ENCODE measurements at places on chromosomes 6 and 20.

GRCh38 chr6:3013486-3013885 lies 13.8 kb downstream of the NQO2 start:
- DNase-seq: peak; percentile 72

- peak; percentile 51 for DNase-seq
Measured at GRCh38 chr6:92777146-92777740, 642.1 kb downstream of the EPHA7 start.

- no peak for DNase-seq
Measured at GRCh38 chr6:68975064-68975463, 340.0 kb downstream of the ADGRB3 start.

DNA sequence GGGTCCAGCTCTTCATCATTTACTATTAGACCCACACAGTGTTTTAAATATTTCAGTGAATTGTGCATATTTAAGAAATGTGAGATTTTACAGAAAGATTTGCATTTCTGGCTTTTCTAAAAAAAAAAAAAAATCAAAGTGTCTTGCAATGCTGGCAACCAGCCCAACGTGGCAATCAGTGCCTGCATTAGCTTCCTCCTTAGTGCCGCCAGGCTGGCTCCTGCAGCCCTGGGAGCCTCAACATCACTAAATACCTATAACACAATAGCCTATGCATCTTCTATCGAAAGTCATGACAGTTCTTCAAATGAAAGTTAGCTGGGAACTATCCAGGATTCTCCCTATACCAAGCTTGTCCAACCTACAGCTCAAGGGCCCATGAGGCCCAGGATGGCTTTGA lies 9.4 kb upstream of the CD93 start:
- DNase-seq: peak; percentile 50

DNA sequence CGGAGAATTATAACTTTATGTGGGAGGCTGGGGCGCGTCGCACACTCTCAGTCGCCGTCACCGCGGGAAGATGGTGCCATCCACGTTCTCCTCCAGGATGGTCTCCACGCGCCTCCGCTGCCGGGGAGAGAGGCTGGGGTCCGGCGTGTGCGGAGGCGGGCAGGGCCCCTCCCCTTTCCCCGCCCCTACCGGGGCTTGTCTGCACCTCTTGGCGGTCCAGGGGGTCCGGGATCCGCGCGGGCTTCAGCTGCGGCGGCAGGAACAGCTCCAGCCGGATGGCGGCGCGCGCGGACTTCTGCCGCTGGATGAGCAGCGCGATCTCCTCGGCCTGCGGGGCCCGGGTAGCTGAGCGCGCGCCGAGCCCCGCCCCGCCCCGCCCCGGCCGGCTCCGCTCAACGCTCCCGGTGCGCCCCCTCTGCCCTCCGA lies 807 bp downstream of the LKAAEAR1 start:
- peak; percentile 82 for DNase-seq

DNA sequence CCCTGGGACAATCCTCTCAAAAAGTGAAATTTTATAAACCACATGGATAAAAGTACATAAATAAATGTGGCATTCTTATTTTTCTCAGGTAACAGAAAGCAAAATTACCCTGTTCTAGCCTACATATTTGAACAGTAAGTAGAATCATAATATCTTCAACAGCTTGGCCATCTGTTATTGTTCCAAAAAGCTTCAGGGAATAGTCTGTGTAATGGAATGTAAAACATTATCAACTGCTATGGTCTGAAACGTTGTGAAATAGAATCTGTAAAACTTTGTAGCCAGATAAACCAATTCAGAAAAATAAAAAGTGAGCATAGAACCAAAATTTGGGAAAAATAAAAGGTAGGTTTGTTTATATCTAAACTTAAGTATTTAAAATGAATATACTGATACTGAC lies 114.7 kb downstream of the THEMIS start:
- no peak for DNase-seq

- no peak for DNase-seq
Measured at GRCh38 chr6:126112171-126112632, 125.9 kb downstream of the TRMT11 start.

- no peak for DNase-seq
Measured at GRCh38 chr6:130381459-130382380, 15.9 kb downstream of the TMEM200A start.

- no peak for DNase-seq
Measured at GRCh38 chr20:14972256-14972655, 634.8 kb upstream of the FLRT3 start.

DNA sequence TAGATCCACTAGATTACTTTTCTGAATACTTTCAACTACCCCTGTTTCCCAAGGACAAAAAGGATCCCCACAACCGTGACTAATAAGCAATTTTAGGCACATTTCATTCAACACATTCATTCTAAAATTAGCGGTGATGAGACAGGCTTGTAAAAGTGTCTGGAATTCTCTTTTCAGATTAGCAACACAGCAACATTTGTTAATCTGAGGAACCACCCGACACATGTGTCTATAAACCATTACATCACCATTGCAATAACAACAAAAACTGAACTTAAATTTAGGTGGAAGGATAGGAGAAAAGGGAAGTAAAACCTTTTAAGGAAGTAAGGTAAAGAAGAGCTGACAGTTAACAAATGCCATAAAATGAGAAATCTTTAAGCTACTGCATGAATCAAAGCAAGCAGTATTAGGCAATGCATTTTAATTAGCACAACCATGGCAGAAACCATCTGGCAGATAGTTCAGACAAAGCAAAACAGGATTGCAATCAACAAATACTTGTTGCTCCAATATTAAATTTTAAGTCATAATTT lies 49.1 kb downstream of the MAP3K7 start:
- peak; percentile 80 for DNase-seq

GRCh38 chr6:163926642-163927041 lies 512.1 kb downstream of the QKI start:
- DNase-seq: no peak

GRCh38 chr6:40350747-40351217 lies 236.4 kb downstream of the LRFN2 start:
- DNase-seq: no peak

GRCh38 chr20:32999603-33000250 lies 4.5 kb downstream of the SUN5 start:
- DNase-seq: peak; percentile 57

DNA sequence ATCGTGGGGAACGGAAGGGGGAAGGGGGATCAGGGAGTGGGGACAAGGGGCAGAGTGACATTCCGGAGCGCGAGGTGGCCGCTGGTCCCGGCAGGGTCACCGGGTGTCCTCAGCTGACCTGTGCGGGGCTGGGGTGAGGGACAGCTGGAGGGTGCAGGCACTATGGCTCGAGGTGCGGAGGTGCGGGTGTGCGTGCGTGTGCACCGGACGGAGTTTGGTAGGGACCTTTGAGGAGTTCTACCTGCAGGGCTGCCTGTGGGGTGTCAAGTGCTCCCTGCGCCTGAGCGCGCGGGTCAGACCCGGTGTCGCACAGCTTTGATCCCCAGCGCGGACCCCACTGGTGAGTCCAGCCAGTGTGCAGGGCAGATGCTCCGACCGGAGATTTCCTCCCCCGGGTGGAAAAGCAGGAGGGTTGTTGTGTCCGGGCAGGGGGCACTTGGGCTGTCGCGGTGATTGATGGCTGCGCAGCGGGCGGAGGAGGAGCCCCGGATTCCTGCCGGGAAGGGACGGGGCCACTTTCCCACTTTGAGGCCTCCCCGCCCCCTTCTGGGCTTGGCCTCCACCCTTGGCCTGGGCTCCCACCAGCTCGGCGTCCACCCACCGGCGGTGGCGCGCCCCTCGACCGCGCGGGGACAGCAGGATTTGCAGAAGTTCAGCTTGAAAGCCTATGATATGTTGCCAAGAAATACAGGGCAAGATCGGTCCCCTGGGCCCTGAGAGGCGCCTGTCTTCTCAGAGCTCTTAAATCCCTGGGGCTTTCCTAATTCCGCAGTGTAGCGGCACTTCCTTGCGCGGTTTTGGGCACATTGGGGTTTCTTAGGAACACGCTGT lies 658 bp downstream of the RIN2 start:
- peak; percentile 85 for DNase-seq

DNA sequence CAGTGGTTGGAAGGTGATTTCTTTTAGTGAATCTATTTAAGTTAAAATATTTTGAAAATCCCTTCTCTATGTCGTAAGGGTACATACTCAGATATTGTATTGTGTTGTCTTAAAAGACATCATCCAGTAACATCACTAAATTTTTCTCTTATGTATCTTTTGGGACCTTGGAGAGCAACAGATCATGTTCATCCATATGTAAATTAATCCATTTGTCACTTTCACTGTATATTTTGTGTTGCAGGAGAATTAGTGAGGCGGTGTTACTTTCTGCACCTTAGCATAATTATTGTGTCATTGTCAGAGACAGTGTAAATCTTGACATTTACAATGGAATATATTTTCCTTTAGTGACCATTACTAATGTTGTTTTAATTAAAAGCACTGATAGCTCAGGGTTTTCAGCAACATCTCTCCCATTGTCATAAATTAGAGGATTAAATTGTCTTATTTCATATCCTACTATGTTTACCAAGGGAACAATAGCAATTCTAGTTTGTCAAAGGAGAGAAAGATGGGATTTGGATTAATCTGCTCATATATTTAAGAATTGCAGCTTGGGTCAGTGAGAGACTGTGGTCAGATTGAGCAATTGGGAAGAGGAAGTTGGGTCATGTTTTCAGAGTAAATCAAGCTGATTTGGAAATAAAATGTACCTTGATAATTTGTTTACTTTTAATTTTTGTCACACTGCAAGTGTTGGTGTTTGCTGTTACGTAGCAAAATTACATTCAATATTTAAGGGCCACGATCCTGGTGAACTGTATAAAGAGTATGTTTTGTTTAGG lies 22.7 kb downstream of the DOK5 start:
- peak; percentile 21 for DNase-seq

GRCh38 chr6:16206595-16207037 lies 31.8 kb upstream of the GMPR start:
- peak; percentile 82 for DNase-seq

DNA sequence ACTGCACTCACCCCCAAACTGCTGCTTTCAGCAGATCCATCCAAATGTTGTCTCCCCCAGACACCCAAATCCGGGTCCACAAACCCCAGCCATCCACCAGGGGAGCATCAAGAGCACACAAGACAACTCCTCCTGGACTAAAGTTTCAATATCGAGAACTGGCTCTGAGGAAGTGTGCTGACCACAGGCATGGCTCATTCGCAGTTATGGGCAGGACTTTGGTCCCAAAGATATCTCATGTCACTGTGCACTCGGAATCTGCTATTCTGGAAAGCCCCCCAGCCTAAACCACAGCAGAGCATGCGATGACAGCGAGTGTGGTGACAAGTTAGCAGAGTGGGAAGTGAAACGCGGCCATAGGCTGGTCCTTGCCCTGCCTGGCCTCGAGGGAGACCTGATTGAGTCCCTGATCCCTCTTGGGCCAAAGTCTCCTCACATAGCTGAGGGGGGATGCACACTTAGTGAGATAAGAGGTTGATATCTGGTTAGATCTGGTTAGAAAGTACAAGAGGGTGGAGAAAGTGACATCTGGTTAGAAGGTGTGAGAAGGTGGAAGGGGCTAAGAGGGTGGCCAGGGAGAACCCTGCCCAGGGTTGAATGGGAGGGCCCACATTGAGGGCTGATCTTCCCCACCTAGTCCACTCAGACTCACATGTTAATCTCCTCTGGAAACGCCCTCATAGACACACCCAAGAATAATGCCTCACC lies 149.7 kb downstream of the MRPL14 start:
- peak; percentile 95 for DNase-seq

- DNase-seq: no peak
Measured at GRCh38 chr6:11009353-11009752, 34.8 kb downstream of the ELOVL2 start.

DNA sequence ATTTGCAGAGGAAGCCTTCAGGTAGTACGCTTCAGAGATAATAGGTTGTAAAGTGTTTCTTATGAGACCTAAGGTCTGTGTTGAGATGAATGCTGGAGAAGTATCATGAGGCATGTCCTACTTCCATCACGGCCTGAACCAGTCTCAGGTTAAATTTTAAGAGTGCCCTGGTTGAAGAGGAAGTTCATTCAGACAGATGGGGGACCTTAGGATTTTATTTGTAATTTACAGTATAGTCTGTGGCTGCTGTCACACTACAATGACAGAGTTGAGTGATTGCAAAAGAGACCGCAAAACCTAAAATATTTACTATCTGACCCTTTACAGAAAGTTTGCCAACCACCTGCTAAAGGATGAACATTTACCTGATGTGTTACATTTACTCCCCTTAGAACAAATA lies 70.9 kb downstream of the UST start:
- no peak for DNase-seq

GRCh38 chr20:40433341-40433861 lies 255.6 kb downstream of the MAFB start:
- DNase-seq: no peak

GRCh38 chr6:26045065-26045927 lies 41.9 kb upstream of the HFE start:
- peak; percentile 89 for DNase-seq

GRCh38 chr20:40493071-40493470 lies 196.0 kb downstream of the MAFB start:
- no peak for DNase-seq

DNA sequence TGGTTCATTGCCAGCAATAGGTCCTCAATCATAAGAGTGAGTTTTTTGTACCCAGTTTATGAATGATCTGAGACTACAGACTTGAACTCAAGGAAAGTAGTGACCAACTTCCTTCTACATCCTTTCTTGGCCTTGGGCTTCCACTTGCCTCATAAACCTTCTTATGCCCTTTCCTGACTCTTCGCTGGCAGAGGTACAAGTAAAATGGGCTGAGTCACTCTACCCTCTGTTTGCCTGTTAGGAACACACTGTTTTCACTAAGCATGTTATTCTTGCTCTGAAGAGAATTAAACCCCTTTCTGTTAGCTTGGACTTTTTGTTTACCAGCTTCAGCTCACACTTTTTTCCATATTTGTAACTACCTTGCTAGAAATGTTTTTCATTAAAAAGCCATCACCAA lies 74.4 kb downstream of the PKHD1 start:
- no peak for DNase-seq

DNA sequence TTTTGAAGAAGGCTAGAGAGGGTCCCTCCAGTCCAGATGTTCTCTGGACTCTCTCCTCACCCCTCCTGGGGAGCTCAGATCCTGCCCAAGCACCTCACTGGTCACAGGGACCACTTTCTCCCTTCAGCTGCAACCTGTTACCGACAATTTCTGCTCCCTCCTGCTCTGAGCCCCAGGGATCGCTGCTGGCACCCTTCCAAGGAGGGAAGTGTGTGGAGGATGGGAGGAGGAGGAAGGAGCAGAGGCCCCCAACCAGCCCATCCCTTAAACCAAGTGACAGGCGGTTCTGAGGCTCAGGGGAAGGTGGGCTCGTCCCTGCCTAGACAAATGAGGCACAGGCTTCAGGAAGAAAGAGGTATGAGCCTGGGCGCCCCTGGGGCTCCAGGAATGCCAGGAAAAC lies 13.9 kb downstream of the PMEPA1 start:
- DNase-seq: no peak

DNA sequence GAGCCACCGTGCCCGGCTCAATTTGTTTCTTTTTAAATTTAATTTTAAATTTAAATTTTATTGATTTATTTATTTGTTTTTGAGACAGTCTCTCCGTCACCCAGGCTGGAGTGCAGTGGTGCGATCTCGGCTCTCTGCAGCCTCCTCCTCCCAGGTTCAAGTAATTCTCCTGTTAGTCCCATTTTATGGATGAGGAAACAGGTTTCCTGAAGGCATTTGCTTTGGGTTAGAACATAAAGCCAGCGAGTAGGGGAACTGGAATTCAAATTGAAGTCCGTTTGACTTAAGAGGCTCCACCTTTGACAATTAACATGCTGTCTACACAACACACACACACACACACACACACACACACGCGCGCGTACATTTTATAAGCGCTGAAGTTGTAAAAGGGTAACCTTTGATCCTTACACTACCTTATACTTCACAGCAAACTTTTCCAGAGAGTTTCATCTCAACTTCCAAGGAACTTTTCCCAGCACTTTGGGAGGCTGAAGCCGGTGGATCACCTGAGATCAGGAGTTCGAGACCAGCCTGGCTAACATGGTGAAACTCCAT lies 232.0 kb downstream of the BCAS1 start:
- no peak for DNase-seq

Data from suppressor macrophage treated with lipopolysaccharide for 1 hour (primary cell).